Activated CD4-positive, alpha-beta T cell treated with anti-CD3 and anti-CD28 coated beads, Interleukin-2, Interleukin-6, amounts not matched to agents 100 ng/mL and 50 ng/mL, durations not matched to agents 16 hours and 8 hours (primary cell): ENCODE measurements at places on chromosomes 11 and 22.

- no peak for DNase-seq
Measured at GRCh38 chr11:134893810-134894685, 482.0 kb upstream of the B3GAT1 start.

- no peak for DNase-seq
Measured at GRCh38 chr22:28108851-28109250, 189.8 kb upstream of the PITPNB start.

DNA sequence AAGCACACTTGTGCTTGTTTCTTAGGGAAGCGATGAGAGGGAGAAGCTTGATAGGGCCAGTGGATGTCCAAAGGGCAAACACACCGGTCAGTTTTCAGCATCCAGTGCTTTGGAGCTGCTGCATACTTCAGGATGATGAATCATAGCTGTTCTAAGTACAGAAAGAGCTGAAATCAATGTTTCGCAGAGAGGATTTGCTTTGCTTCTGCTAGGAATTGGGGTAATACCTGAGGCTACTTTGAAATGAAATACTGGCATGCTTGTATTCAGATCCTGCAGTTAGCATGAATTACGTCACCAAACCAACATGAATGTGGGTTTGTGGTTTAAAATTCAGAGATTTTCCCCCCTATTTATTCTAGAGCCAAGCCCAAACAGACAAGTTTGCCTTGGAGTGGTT lies 41.7 kb upstream of the SC5D start:
- no peak for DNase-seq

DNA sequence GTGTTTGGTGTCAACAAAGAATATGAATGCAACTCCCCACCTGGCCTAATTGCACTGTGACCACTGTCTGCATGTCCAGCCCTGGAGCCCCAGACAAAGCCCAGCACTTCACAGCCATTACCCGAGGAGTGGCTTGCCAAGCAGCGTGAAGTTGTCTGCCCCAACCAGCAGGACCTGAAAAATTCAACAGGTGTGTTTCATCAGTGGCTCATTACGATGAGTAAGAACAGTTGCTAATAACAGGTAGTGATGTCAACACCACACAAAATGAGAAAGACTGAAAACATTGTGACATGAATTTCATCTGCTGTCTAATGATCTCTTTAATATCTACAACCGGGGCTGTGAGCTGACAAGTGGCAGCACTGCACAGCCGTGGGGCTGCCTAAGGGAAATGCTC lies 10.3 kb downstream of the MRPL21 start:
- no peak for DNase-seq

- DNase-seq = peak; percentile 62
Measured at GRCh38 chr11:122375687-122376399, 259.8 kb upstream of the BLID start.
